ENCODE measurements at places on chromosomes 4 and X.

DNA sequence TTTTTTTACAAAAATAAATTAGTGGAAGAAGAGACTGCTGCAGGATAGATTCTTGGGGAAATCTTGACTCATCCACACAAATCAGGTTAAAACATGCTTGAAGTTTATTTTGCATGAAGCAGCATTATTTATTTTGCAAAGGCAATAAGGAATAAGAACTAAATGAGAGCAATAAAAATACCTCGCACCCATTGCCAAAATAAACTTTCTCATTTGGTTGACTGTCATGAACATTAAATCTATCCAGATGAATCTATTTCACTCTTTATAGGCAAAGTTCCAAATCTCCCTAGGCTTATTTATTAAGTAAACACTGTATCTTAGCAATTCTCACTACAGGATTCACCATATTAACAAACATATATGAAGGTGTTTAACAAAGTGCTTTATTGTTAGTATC lies 58.9 kb downstream of the HOPX start:
- no peak for DNase-seq

- no peak for DNase-seq
Measured at GRCh38 chr4:70830054-70830453, 9.6 kb downstream of the GRSF1 start.

DNA sequence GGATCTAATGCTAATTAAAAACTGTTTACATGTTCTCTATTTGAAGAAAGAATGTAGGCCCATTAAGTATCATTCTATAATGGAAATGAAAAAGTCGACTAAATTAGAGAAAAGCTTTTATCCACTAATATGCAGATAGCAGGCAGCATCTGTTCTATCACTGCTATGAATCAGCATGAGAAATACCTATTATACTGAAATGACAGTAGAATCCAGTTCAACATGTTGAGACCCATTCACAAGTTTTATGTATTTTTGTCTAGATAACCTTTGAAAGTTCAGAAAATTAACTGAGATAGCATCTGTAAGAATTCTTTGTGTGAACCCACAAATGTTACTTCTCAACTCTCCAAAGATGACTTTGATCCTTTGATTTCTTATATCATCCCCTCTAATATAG lies 1254.4 kb upstream of the ADGRL3 start:
- DNase-seq = no peak

- no peak for DNase-seq
Measured at GRCh38 chrX:153379971-153380581, 21.1 kb downstream of the PNMA6E start.

GRCh38 chrX:106899276-106899675 lies 3.9 kb downstream of the RIPPLY1 start:
- DNase-seq = no peak

DNA sequence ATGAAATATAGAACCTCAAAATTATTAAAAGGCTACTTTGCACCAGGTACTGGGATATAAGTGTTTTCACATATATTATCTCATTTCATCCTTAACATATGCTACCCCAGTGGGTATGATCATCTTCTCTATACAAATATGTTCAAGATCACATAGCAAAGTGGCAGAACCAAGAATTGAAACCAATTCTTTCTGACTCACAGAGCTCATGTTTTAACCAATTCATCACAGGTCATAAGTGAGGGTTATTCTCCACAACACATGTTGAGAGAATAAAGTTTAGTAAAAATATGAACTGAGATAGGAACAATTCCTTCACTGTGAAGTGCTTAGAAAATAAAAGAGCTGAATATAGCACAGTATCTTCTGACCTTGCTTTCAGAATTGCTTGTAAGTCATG lies 442.9 kb upstream of the RASGEF1B start:
- no peak for DNase-seq
